ENCODE measurements at places on chromosomes 2 and 18.
A peak's percentile ranks its signal among the peaks of the same experiment; 100 is the strongest.

DNA sequence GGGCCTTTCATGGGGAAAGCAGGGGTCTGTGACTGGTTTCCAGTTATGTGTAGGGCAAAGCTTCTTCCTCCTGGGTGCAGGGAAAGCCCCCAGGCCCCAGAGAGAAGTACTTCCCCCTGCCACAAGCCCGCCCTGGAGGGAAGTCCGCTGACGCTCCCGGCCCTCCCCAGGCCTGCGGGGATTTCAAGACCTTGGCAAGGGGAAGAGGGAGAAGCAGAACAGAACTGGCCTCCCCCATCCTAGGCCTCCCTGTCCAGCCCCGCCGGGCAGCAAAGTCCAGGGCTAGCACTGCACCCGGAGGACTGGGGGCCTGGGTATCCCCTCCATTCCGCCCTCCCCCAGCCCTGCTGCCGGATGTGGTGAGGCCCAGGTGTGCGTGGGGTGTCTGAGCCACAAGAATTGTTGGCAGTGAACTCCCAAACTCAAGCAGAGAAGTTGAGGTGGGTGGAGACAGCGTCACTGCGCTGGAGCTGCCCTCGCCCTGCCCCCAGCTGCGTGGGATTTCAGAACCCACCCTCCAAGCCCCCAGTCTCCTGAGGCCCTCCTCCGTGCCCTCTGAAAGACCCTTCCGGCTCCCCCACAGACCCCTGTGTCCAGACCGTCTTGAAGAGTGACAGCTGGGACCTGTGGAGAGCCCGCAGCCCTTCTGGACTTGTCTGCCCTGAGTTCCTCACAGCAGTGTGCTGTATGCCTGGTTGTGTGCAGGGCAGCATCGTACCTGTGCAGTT is 1.1 kb upstream of the DUSP2 start:
- peak; percentile 91 for DNase-seq

GRCh38 chr18:78798402-78799175 is 181.0 kb upstream of the SALL3 start:
- DNase-seq: no peak

DNA sequence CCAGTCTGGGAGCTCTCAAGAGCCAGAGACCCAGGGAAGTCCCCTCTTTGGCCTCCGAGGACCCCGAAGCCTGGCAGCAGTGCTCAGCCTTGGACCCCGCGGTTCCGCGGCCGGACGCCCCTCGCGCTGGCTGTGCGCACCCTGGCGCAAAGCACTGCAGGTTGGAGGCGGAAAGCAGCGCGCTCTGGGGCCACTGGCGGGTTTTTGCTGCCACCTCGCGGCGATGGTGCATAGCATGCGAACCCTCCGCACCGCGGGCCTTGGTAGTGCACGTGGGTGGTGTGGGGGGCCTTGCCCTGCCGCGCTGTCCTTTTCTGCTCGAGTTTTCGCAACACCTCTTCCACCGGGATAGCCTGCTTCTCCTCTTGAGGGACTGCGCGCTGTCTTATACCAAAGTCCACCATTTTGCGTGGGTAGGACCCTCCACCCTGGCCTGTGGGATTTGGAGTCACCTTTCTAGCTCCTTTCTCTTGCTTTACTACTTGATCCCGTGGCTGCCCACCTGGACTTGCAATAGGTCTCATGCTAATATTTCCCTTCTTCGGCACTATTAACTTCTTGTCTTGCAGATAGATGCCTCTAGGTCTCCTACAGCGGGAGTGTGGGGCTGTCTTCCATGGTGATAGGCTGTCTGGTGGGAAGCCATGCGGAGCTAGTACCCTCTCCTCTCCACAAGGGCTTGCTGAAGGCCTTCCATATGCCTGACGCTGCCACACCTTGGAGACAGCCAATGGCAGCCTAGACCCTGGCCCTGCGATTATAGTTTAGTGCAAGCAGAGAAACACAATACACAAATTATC is 14.3 kb downstream of the SIX3 start:
- peak; percentile 64 for DNase-seq

- no peak for DNase-seq
Observed at GRCh38 chr18:48819781-48820482, 130.8 kb downstream of the SMAD7 start.

GRCh38 chr2:143816916-143817315 is 687.7 kb downstream of the ARHGAP15 start:
- DNase-seq: no peak

- DNase-seq: no peak
Observed at GRCh38 chr18:21242141-21242779, at the start of gene GREB1L. TSS of gene GREB1L (plus strand) at chr18:21242232. CDS start at chr18:21383519, 141,287 bp downstream.

DNA sequence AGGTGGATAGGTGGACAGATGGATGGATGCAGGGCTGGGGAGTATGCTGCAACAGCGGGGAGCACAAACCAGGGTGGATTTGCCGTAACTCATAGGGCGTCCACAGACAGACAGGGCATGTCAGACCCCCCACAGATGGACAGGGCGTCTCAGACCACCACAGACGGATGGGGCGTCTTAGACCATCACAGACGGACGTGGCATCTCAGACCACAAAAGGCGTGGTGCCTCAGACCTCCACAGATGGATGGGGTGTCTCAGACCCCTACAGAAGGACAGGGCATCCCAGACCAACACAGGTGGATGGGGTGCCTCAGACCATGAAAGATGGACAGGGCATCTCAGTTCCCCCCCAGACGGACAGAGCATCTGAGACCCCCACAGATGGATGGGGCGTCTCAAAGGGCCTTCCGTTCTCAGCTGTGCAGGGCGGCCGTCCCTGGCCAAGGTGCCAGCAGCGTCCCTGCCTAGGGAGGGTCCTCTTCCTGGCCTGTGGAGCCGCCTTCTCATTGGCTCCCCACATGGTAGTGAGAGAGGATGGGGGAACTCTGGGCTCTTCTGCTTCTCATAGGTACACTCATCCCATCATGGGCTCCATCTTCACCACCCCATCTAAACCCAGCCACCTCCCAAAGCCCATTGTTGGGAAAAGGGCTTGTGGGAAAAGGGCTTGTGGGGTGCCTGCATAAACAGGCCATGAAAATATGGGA is 2.1 kb downstream of the ANKMY1 start:
- no peak for DNase-seq

DNA sequence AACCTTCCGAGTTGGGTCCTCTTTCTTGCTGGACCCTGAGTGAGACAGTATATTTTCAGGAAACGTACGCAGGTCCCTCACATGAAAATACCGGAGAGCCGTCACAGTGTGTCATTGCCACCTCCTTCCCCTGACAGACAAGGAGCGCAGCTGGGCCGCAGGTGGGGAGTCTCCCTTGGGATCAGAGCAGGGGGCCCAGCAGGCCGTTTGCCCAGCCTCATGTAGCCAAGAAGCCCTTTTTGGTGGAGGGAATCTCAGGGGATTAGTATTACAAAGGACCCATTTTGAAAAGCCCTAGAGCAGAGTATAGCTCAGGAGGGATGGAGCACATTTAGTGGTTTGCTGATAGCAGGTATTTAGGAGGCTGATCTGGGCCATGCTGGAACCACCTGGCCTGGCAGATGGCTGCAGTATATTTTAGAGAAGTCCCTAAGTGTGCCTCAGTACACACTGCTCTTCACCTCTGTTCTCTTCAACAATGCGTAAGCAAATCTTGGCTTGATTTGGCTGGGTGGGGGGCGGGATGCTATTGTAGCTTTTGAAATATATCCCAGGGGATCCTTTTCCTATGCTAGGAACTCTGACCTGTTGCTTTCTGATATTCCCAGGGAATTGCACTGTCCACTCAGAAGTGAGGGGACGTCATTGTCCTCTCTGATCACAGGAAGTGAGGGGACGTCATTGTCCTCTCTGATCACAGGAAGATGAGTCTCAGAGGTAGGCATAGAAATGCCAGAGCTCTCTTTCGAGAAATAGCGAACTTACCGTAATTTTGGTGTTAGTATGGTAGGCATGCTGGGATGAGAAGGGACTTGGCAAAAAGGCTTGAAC is 171.9 kb downstream of the HRH4 start:
- DNase-seq: no peak

DNA sequence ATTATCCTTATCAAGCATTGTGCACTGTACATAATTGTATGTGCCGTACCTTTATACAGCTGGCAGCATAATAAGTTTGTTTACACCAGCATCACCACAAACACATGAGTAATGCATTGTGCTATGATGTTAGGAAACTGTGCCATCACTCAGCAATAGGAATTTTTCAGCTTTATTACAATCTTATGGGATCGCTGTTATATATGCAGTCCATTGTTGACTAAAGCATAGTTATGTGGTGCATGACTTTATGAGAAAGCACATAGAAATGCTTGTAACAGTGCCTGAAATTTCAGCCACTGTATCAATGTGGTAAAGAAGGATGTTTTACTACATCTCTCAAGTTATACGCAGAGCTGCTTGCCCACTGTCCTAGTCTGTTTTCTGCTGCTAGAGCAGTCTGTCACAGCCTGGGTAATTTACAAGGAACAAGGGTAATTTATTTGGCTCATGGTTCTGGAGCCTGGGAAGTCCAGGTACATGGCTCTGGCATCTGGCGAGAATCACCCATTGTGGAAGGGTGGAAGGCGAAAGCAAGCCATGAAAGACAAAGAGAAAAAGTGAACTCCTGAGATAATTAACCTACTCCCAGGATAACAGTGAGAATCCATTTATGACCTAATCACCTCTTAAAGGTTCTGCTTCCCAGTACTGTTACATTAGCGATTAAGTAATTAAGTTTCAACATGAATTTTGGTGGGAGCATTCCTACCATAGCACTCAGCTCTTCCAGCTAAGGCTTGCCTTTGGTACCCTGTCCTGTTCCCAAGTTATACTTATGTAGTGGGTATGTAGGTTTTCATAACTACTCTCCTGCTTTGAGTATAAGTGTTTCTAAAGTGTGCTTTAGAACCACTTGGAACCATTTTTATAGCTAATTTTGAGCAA is 4.6 kb downstream of the MAP3K20 start:
- DNase-seq: no peak

GRCh38 chr2:38554973-38555595 is 47.6 kb downstream of the HNRNPLL start:
- DNase-seq: no peak

- no peak for DNase-seq
Observed at GRCh38 chr2:57882895-57883515, 163.6 kb upstream of the VRK2 start.

- DNase-seq: no peak
Observed at GRCh38 chr2:119225926-119226325, 2.3 kb downstream of the STEAP3 start.

- DNase-seq: no peak
Observed at GRCh38 chr2:238631491-238632180, 204.9 kb downstream of the ASB1 start.

DNA sequence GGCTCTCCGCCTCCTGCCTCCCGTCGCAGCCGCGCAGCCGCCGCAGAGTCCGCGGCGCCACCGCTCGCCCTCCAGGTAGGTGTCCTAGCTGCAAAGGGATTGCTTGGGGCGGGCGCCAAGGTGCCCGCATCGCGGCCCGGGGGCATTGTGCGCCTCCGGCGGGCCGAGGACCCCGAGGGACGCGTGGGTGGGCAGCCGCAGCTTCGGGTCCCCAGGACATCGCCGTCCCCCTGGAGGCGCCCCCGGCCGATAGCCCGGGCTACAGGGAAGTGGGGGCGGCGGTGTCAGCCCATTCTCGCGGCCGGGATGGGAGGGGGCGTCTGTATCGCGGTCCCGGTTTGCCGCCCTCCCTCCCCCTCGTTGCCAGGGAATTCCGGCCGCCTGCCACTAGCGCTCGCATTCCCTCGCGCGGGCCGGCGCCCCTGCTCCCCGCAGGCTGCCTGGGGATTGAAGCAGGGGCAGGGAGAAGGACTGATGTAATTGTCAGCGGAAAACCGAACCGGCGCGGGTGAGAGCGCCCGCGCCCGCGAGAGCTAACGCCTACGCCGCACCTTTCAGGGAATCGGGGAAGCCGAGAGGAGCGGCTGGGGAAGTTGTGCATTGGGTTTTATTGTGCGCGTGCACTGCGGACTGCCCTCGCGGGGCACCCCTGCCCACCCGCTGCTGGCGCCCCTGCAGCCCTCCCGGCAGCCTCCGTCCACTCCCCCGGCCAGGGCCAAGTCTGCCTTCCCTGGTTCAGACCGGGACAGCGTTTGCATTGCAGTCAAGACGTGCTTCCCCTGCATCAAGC is 483 bp downstream of the OSBPL6 start:
- no peak for DNase-seq

GRCh38 chr2:10362096-10362897 is 59.6 kb downstream of the HPCAL1 start:
- no peak for DNase-seq

- DNase-seq: no peak
Observed at GRCh38 chr2:53527056-53527455, 240.5 kb upstream of the CHAC2 start.

DNA sequence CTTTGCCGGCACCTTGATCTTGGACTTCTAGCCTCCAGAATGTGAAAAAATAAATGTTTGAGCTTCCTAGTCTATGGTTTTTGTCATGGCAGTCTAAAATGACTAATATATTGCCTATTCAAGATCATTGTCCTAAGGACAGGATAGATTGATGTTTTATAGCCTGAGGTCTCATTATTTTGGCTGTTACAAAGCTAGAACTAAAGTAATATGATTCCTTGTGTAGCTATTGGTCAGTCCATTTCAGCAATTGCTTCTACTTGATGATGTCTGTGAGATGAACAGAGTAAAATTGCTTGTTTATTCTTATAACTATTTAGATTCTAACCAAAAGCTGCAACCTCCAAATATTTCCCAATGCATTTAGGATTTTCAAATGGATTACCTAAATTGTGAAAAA is 145.0 kb downstream of the HRH4 start:
- no peak for DNase-seq

DNA sequence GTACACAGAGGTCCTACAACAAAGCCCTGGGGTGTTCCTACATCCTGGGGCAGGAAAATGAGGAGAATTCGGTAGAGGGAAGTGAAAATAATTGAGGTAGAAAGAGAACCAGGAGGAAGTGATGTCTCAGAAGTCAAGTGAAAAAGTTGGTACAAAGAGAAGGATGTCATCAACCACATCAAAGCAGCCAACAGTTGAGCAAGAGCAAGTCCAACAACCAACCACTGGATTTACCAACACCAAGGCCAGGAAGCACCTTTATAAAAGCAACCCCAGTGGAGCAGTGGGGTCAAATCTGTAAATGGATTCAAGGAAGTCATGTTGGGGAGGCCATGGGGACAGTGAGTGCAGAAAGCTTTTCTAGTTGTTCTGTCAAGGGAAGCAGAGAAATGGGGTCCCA is 360.4 kb downstream of the ZNF516 start:
- no peak for DNase-seq

- no peak for DNase-seq
Observed at GRCh38 chr2:176729706-176730569, 460.7 kb downstream of the MTX2 start.

GRCh38 chr2:180614776-180615175 is 365.6 kb upstream of the UBE2E3 start:
- DNase-seq: no peak

- DNase-seq: no peak
Observed at GRCh38 chr2:128594953-128595677, 276.4 kb upstream of the HS6ST1 start.

DNA sequence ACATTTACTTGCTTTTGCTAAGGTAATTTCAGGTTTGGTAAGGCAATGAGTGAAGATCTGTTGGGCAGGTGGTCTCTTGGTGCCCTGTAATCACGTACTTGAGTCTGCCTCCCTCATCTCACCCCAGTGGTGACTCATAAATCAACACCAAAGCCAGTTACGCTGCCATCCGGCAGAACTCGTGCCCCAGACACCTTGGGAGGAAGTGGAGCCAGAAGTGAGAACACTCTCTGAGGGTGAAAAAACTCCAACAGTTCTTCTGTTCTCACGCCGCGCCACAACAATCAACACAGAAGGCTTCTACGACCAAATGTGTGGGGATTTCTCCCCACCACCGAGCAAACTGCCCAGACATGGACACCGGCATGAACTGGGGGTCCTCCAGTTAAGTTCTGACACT is 206.2 kb downstream of the ARL4C start:
- DNase-seq: peak; percentile 69

GRCh38 chr2:14304326-14304725 is 328.2 kb upstream of the LRATD1 start:
- DNase-seq: no peak
